Activated CD8-positive, alpha-beta memory T cell treated with anti-CD3 and anti-CD28 coated beads for 24 hours (primary cell): ENCODE measurements at places on chromosomes 7 and 10.

- no peak for DNase-seq
These were observed 40.8 kb downstream of the PRPS1L1 start for GRCh38 chr7:17986851-17987250.

GRCh38 chr10:125156739-125157480 lies 3.5 kb downstream of the CTBP2 start:
- no peak for DNase-seq

GRCh38 chr10:96309628-96310320 lies 5.5 kb downstream of the DNTT start:
- no peak for DNase-seq

DNA sequence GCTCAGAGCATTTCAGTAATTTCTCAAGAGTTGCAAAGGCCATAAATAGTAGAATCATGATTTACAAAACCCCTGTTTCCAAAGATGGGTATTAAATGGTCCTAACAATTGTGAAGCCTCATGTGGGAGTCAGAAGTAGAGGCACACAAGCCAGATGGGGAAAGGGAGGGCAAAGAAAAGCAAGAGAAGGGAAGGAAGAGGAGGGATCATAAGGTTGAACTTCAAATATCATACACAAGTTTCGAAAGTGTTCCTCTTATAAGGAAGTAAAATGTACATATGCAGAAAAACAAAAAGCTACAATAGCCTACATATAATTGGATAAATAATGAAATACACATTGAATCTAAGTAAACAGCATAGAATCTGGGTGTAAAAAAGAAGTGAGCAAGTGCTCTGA lies 6.0 kb downstream of the LIPN start:
- no peak for DNase-seq

- DNase-seq: no peak
These were observed 31.2 kb downstream of the MYL10 start for GRCh38 chr7:101597941-101598340.

GRCh38 chr10:113056441-113057021 lies 106.5 kb downstream of the TCF7L2 start:
- no peak for DNase-seq

DNA sequence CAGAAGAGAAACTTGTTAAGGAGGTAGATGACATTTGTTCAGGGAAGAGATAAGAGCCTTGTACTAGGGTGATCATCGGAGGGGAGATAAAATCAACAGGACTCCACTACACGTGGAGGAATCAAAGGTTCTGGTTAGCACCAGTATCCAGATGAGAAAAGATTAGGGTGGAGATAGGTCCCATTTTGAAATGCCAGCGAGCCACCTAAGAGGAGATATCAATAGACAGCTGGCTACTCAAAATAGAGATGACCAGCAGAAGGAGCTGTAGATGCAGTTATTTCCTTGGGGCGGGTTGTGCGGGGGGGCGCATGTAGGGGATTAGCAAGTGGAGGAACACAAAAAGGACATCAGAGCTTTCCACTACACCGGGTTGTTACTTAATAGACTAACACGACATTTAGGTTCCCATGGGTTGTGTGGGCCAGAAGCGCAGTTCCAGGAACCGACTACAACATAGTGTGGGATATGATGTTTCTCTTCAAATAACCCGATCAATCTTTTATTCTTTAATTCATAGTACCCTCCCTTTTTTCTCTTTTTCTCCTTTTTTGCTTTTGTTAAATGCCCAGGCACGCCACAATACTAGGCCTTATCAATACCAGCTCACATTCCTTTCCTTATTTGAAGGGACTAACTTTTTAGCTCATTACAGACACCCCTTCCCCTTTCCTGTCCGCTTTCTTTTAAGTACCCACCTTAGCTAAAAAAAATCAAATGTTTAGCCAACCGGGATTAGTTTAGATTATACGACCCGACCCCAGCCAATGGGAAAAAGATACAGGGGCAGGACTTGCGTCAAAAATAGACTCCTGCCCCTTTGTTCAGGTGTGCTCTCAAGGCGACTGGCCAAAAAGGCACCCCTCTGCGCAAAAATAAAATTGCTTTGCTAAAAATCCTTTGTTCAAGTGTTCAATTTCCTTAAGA lies 2.0 kb upstream of the KIF11 start:
- DNase-seq: peak; percentile 59

- DNase-seq: no peak
These were observed 42.3 kb upstream of the SP8 start for GRCh38 chr7:20828947-20829346.

- no peak for DNase-seq
These were observed 165.0 kb upstream of the ASAH2 start for GRCh38 chr10:50416181-50416824.

DNA sequence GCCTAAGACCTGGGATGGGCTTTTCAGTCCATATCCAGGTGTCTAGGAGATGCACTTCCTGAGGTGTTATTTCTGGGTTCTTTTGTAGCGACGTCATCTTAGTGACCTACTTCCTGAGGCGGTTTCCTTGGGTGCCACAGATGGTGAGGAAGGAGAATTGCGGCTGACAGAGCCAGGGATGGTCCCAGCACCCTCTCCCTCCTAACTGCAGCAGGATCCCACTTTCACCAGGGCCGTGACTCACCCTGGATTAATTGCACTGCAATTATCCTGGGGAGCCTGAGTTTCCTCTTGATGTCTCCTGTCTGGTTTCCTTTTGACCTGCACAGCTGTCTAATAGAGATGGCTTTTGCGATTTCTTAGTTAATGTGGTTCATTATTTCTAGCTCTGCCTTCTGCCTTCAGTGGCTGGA lies 271.7 kb downstream of the TCF7L2 start:
- DNase-seq: no peak

GRCh38 chr7:134886353-134887057 lies 99.8 kb upstream of the AGBL3 start:
- DNase-seq: no peak

GRCh38 chr10:31058795-31059703 lies 27.4 kb upstream of the ZNF438 start:
- no peak for DNase-seq

DNA sequence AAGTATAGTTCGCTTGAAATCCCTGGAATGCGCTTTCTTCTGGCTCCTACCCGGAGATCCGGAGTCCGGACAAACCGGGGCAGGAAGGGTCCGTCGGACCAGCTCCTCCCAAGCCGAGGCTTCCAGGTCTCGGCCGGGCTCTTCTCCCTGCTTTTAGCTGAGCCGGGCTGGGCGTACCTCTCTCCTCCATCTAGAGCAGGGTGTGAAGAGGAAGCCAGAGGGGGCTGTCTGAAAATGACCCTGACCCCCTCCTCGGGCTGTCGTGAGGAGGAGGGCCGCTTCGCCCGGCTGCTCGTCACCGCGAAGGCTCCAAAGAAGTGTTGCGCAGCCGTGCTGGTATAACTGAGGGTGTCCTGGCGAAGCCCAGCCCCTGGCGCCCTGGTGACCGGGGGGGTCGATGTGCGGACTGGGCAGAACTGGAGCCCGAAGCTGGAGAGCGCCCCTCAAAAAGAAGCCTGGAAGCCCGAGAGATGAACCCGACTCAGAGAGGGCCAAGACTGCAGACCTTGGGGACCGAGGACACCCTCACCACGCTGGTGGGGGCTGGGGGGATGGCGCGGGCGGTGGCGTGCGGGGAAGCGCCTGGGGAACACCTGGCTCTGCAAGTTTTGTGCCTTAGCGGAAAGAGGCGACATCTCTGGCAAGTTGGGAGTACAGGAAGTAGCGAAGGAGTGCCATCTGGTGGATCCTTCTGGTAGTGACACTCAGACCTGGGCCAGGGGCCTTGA lies 5.7 kb downstream of the KAZALD1 start:
- DNase-seq: peak; percentile 90

DNA sequence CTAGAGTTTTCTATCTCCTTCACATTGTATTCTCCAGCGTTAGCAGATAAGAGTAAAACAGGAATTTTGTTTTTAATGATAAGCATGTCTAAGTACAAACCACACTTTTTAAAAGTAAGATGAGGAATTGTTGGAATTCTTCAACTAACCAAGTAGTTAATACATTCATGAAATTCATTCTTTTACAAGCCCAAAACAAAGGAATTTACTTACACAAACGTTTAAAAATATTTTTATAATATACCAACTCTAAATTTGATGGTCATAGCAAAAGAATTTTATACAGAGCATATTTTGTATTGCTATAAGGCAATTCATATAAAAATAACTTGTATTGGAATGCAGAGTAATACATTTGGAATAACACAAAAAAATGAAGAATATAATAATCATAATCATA lies 51.3 kb downstream of the TWIST1 start:
- DNase-seq: no peak

DNA sequence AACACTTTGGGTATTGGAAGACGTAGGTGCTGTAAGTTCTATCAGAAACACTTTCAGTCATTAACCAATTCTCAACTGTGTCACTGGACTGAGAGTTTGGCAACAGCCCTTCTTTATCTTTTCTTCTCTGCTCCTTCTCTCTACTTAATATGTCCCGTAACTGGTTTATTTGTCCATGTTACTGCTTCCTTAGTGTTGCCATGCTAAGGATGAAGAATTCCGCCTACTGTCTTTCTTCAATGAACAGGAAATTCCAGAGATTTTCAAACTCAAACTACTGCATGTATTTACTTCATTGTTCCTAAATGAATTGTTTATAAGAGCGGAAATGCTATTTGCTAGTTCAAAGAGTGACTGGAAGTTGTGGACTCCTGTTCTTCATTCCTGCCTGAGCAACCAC lies 143.7 kb downstream of the TAX1BP1 start:
- no peak for DNase-seq

DNA sequence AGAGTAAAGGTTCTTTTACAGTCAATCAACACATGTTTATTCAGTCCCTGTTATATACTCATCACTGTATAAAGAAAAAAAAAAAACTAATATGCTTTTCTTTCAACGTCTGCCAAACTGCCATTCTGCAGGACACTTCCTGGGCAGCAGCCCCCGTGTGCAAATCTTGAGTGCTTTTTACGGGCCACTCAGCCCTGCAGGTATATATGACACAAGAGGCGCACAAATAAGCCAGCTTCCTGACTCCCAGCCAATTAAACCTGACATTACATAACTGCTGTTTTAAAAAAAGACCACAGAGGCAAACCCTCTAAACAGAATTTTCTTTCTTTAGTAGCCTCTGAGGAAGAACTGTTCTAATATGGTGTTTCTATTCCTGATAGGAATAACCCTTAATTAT lies 263.0 kb upstream of the NEBL start:
- DNase-seq: no peak

- peak; percentile 72 for DNase-seq
These were observed 24.6 kb upstream of the INMT start for GRCh38 chr7:30727061-30727945.

- no peak for DNase-seq
These were observed 74.8 kb downstream of the ZRANB1 start for GRCh38 chr10:125016611-125017202.

- DNase-seq: peak; percentile 60
These were observed 85.8 kb downstream of the HIF1AN start for GRCh38 chr10:100621360-100622205.

DNA sequence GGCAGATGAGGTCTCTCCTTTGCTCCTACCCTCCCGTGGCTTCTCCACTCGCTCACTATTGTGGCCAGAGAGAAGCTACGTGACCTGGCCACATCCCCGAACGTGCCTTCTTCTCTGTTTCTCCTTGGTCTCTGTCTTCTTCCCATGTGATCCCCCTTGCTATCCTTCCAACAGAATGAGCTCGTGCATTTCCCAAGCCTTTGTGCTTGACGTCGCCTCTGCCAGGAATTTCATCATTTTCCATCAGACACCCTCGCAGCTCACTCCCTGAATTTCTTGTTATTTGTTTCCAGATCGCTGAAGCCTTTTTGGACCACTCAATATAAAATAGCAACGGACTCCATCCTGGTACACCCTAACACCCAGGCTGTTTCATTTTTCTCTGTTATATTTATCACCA lies 13.8 kb upstream of the INHBA start:
- no peak for DNase-seq

DNA sequence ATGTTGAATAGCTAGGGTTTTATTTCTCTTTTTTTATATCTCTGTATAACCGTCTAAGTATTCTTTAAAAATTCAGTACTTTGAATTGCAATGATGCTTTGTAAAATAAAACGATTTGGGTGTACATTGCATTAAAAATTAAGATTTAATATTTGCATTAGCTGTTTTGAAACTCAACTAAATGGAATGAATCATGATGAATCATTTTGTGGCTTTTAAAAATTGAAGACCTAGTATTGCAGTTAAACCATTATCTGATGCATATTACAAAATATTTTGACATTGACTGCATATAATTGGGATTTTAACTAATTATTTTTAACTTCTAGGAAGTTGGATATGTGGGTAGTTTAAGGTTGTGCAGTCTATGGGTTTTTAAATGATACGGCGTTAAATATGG lies 314.0 kb downstream of the CDK14 start:
- no peak for DNase-seq
